Gastroesophageal sphincter (tissue), 4 donors: ENCODE measurements at places on chromosomes 12 and 14. TPM values are rescaled to one million over a fixed set of nuclear protein-coding genes. Genes with fewer than 3 reads are reported as not detected.
A peak's percentile ranks its signal among the peaks of the same experiment; 100 is the strongest.

GRCh38 chr12:89417246-89417977 lies 65.1 kb upstream of the DUSP6 start:
- ATAC-seq = no peak

DHRS4 gene
- total RNA-seq = 30.4 TPM

ESPL1 gene
- 0.23 TPM for total RNA-seq

DNA sequence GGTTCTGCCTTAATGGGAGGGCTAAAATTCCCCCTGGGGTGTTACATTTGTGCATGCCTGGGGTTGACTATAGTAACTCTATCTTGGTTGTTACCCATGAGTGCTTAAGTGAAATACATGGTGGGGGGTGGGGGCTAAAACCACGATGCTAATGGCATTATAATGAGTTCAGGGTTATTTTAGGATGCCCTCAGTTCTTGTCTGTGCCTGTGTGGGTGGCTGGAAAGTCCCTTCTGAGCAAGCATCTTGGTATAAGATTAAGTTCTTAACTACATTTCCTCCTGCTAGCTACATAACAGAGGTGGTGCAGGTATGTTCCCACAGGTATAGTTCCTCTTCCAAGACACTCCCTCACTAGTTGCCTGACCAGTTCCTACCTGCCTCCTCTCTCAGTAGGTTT lies 822.3 kb downstream of the LRFN5 start:
- ATAC-seq = no peak

GYS2 gene
- total RNA-seq = not detected

GRCh38 chr14:64720131-64720576 lies 15.9 kb downstream of the PLEKHG3 start:
- ATAC-seq = no peak

GRCh38 chr12:89309815-89310214 lies 42.5 kb downstream of the DUSP6 start:
- peak; percentile 65 for ATAC-seq

C12orf54 gene
- not detected for total RNA-seq

DNA sequence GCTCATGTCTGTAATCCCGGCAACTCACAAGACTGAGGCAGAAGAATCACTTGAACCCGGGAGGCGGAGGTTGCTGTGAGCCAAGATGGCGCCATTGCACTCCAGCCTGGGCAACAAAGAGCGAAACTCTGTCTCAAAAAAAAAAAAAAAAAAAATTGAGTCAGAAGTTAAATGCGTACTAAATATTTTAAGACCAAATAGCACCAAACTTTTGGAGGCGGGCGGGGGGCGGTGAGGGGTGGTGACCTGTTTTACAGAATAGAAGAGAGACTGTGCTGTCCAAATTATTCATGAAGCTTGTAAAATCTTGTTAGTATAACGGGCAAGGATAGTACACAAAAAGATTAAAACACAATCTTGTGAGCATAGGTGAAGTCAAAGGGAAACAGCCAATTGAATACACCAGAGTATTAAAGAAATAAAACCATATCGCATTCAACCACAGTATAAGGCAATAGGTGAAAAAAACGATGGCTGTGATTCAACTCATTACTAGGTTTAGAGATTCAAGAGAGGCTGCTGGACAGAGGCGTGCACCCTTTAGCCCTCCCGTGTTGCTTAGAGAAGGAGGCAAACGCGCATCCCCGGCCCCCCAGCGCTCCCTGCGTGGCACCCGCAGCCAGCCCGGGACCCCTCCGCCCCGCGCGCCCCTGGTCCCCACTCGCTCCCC lies 571 bp downstream of the ZNF891 start:
- ATAC-seq = peak; percentile 1

GRCh38 chr12:39426636-39427240 lies 16.2 kb downstream of the KIF21A start:
- ATAC-seq = no peak

GMFB gene
- total RNA-seq = 41.2 TPM
